Stimulated activated CD4-positive, alpha-beta T cell treated with anti-CD3 and anti-CD28 coated beads, Interleukin-15, amount 100 ng/mL, for 1 hour (primary cell): ENCODE measurements at places on chromosomes 1 and 21.

- no peak for DNase-seq
Measured at GRCh38 chr21:40505681-40506080, 341.3 kb downstream of the DSCAM start.

GRCh38 chr1:24252185-24252780, 65.2 kb upstream of the IFNLR1 start:
- no peak for DNase-seq

- DNase-seq: no peak
Measured at GRCh38 chr1:41608211-41608610, 123.7 kb upstream of the EDN2 start.

GRCh38 chr1:72693899-72694298, 411.6 kb upstream of the NEGR1 start:
- no peak for DNase-seq

DNA sequence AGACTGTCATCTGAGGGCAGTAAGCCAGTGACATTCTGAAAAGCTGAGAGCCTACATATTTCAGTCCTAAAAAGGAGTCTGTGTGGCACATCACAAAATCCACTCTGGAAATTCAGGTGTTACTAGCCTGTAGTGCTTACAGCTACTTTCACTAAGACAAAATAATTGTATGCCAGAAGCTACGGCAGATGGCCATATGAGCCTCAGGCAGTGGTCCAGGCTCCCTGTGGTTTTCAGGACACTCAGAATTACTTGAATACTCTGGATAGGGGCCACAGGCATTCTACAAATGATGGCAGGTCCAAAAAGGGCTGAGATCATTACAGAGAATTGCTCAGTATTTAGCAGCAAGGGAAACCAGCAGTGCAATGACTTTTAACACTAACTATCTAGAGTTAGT, 527.1 kb downstream of the MRPL39 start:
- DNase-seq: no peak

- no peak for DNase-seq
Measured at GRCh38 chr1:222104694-222105392, 363.0 kb upstream of the DUSP10 start.

DNA sequence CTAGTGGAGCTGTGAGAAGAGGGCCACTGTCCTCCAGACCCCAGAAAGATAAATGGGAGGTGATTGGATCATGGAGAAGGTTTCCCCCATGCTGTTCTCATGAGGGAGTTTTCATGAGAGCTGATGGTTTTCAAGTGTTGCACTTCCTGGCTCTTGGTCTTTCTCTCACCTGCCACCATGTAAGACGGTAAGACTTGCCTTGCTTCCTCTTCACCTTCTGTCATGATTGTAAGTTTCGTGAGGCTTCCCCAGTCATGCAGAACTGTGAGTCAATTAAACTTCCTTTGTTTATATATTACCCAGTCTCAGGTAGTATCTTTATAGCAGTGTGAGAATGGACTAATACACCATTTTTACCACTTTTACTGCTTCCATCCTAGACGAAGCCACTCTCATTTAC, 27.6 kb downstream of the GPR88 start:
- no peak for DNase-seq

- DNase-seq: no peak
Measured at GRCh38 chr1:210330279-210330866, 1.7 kb downstream of the HHAT start.

DNA sequence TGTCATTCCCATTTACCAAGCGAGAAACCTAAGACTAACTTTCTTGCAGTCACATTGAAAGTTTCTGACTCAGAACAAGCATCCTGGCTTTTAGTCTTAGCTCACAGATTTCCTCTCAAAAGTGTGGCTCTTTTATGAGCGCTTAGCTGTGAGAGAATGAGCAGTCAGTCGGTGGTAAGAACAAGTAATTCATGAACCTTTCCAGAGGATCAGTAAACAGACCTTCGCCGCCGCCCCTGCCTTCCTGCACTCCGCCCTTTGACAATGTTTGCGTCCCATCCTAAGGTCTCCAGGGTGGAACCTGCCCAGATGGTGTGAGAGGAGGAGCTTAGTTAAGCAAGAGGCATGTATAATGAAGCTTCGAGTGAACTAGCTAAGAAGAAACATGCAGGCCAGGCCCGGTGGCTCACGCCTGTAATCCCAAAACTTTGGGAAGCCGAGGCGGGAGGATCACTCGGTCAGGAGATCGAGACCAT, 142.4 kb downstream of the GLUL start:
- no peak for DNase-seq

- no peak for DNase-seq
Measured at GRCh38 chr1:244084763-244085162, 33.7 kb downstream of the ZBTB18 start.

GRCh38 chr1:105204836-105205371, 1455.2 kb downstream of the AMY1C start:
- no peak for DNase-seq

- no peak for DNase-seq
Measured at GRCh38 chr1:241323514-241324195, 33.4 kb downstream of the RGS7 start.

- DNase-seq: no peak
Measured at GRCh38 chr1:245926888-245927287, 580.2 kb downstream of the SMYD3 start.

- no peak for DNase-seq
Measured at GRCh38 chr1:12276225-12276624, 46.4 kb downstream of the VPS13D start.

DNA sequence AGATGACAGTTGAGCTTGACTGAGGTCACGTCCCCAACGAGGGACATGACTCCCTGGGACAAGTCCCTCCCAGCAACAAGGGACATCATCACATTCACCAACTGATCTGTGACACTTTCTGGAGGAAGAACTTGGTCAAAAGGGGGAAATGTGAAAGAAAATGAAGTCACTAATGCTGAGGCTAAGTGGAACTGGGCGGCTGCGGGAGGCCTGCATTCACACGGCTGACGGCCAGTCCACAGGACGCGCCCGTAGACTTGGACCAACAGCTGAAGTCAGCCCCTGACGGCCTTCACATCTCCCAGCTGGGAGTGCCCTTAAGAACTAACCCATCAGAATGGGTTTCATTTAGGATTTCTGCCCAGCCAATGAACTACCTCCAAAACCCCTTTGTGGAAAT, 26.6 kb downstream of the POFUT2 start:
- DNase-seq: no peak

DNA sequence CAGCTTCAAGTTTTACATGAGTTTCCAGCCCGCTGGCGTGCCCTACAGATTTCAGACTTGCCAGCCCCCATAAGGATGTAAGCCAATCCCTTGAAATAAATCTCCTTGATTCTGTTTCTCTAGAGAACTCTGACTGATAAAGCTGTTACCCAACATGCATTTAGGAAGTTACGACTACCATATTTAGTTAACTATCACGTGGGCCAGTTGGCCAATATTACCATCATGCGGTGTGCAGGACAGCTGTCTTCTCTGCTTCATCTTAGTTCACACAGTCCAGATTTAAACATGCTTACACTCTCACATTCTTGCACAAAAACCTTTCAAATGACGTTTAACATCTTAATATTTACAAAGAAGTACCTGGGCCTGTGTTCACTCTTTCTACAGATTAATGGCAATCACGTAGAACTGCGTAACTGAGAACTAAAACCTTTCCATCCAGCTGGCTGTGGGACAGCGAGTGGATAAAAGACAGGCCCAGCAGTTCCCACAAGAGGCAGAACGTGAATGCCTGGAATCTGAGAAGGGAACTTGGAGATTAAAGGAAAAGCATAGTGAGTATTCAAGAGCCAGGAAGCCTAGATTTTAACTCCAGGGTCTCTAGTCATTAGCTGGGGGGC, 20.8 kb downstream of the FAM177B start:
- no peak for DNase-seq

- DNase-seq: no peak
Measured at GRCh38 chr1:198298640-198299039, 141.8 kb downstream of the NEK7 start.

GRCh38 chr1:43913666-43914360, 19.8 kb upstream of the ARTN start:
- no peak for DNase-seq

GRCh38 chr1:6268415-6268814, 7.5 kb upstream of the GPR153 start:
- no peak for DNase-seq

DNA sequence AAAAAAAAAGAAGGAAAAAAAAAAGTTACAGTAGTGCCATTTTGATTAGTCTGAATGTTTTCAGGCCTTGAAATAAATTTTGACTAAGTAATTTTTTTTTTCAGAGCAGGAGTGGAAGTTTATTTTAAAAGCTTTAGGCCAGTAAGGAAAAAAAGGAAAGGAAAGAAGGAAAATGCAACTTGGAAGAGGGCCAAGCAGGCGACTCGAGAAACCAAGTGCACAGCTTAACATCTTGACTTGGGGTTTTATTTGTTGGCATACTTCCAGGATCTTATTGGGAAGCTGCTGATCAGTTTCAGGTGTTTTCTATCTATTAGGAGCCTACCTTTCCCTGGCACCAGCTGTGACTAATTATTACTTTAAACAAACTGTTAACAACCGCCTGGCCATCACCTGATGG, 41.7 kb downstream of the ATF3 start:
- DNase-seq: no peak

GRCh38 chr1:175580841-175581240, 162.6 kb downstream of the TNR start:
- no peak for DNase-seq

- no peak for DNase-seq
Measured at GRCh38 chr1:232377494-232377770, 252.5 kb downstream of the SIPA1L2 start.

GRCh38 chr1:88333086-88333695, 350.9 kb upstream of the PKN2 start:
- DNase-seq: no peak

DNA sequence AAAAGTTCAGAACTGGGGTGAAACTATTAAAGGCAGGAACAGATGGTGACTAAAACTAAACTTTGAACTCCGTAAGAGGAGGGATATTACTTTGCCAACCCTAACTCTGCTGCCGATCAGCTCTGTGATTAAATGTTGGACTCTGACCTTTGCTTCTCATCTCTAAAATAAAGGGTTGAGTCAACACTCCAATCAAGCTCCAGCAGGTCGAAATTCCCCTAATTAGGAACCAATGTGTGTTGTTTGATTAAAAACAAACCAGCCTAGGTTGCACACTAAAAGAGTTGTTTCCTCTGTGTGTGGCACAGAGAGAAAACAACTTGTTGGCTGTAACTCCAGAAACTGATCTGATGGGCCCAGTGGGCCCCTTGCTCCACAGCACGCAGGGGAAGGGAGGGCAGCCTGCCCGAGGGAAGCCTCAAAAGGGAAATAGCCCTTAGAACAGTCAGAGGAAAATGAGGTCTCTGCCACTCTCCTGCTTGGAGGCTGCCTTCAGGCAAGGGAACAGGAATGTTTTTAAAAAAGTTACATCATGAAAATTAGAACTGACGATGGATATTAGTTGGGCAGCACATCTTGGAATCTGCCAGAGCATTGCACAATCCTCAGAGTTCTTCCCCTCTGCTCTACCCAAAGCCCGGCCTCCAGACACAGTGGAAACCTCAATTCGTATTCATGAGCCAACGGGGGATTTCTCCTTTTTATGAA, 69.3 kb downstream of the KCTD3 start:
- no peak for DNase-seq
